ENCODE measurements at places on chromosomes 1 and 21. TPM values are rescaled to one million over a fixed set of nuclear protein-coding genes. Genes with fewer than 3 reads are reported as not detected.
A peak's percentile ranks its signal among the peaks of the same experiment; 100 is the strongest.

The LCE1C gene
- not detected for total RNA-seq

- peaks cover 7% of the 10 kb centered on the region for H3K27me3 ChIP-seq
- no peaks in the 10 kb centered on the region for H3K36me3 ChIP-seq
- H3K4me1 ChIP-seq: no peaks in the 10 kb centered on the region
Measured at GRCh38 chr1:86429122-86429725, 5.3 kb downstream of the CLCA2 start.

The SPSB1 gene
- 15.6 TPM for total RNA-seq

- DNase-seq: no peak
- H3K4me1 ChIP-seq: peaks cover 12% of the 10 kb centered on the region
- no peaks in the 10 kb centered on the region for H3K27me3 ChIP-seq
- no peak overlapping the region for H3K4me3 ChIP-seq
- no peaks in the 10 kb centered on the region for H3K36me3 ChIP-seq
- no peak overlapping the region for H3K27ac ChIP-seq
Measured at GRCh38 chr1:67133177-67133576, 1.6 kb downstream of the C1orf141 start.

- no peaks in the 10 kb centered on the region for H3K27me3 ChIP-seq
- peaks cover 47% of the 10 kb centered on the region for H3K4me1 ChIP-seq
- peak overlapping the region; percentile 28 for H3K27ac ChIP-seq
- H3K36me3 ChIP-seq: peaks cover 10% of the 10 kb centered on the region
- DNase-seq: peak; percentile 76
Measured at GRCh38 chr1:228101994-228102790, 933 bp downstream of the C1orf35 start.

DNA sequence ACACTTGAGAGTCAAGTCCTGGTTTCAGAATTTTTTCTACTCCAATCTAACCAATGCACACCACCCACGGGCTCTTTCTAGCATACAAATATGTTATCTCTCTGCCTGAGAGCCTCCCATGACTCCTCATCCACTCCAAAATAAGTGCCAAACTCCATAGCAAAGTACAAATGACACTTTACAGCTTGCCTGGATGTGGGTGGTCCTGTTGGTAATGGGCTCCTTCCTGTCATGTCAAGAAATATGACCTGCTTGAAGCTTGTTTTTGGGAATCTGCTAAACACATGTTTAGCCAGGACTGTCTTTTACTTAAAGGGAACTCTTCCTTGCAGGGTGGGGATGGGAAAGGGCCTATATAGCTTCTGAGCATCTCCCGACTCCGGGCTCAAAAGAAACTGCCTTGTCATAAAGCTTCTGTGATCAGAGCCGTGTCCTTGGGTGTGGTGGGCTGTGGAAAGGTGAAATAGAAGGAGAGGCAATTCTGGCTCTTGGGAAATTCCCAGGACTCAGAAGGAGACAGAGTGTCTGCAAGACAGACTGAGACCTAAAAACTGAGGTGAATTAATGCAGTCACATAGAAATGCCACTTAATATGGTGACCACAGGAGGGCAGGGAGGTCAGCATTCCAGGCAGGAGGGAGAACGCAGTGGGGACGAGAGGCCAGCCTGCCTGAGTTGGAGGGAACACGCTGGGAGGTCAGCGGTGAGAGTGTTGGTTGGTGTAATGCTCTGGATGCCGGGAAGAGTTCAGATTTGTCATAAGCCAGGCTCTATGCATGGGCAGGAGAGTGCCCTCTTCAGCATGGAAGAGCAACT lies 6.1 kb upstream of the IGFN1 start:
- no peak overlapping the region for H3K4me3 ChIP-seq
- peaks cover 68% of the 10 kb centered on the region for H3K27me3 ChIP-seq
- H3K36me3 ChIP-seq: no peaks in the 10 kb centered on the region
- no peak overlapping the region for H3K27ac ChIP-seq
- no peak for DNase-seq
- no peaks in the 10 kb centered on the region for H3K4me1 ChIP-seq

DNA sequence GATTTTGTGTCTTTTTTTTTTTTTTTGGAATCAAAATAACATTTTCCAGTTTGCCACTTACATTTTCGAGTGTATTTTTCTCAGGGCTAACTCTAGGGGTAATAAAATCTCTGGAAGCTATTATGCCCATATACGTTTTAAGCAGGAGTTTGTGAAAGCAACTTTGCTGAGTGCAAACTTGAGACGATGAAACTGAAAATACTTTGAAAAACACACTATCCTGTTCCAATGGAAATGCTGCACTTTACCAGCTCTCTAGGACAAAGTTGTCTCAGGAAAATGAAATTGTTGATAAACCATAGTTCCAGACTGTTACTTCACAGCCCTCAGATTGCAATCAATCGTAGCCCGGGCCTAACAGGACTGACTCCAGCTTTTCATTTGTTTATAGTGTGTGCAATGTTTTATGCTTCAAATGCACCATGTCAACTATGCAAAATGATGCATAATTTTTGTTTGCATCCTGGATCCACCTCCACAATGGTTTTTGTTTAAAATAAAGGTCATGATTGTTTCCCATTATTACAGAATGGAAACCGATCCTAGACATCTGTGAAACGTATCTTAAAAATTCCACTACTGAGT lies 220.6 kb upstream of the PKN2 start:
- H3K4me1 ChIP-seq: no peaks in the 10 kb centered on the region
- no peaks in the 10 kb centered on the region for H3K36me3 ChIP-seq
- H3K27ac ChIP-seq: no peak overlapping the region

DNA sequence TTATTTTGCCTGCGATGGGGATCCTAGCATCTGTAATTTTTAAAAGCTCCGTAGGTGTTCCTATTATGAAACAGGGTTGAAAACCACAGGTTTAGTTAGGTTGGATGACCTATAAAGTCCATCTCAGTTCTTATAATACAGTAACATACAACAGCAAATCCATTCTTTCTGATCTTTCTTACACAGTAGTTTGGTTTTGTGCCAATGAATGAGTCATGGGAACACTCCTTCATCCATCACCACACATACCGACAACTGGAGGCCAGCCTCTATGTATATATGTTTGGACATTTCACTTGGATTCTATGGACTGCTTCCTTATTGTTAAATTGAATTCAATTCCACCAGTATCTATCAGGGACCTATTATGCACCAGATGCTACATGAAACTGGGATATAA lies 118.4 kb upstream of the L1TD1 start:
- H3K4me1 ChIP-seq: no peaks in the 10 kb centered on the region
- no peak overlapping the region for H3K27ac ChIP-seq

The MTARC2 gene
- not detected for total RNA-seq

The UQCRHL gene
- 2.9 TPM for total RNA-seq

DNA sequence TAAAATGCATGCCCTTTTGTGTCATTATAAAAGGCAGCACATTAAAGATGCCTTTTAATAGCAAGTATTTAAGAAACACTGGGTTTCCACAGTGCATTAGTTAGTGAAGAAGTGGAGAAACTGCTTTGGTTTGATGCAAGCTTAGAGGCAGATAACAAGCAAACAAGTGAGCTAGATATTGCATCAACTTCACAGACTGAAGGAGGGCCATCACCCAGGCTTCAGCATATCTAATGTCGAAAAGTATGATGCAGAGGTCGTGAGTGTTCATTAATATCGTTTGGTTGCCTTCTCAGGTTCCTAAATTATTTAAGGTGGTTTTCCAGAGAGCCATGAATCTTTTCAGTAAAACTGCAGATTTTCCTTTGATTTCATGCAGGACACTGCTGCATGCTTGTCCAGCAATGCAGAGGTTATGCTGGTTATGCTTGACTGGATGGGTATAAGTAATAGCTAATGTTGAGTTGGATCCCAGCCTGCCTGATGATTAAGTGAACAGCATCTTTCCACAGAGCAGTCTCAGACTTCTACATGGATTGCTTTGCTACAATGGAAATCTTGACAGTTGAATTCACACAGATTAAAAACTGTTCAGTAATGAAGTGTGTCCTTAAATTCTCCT lies 69.7 kb upstream of the IPO9 start:
- H3K36me3 ChIP-seq: no peaks in the 10 kb centered on the region
- H3K4me3 ChIP-seq: no peak overlapping the region
- no peak overlapping the region for H3K27ac ChIP-seq
- H3K4me1 ChIP-seq: peaks cover 4% of the 10 kb centered on the region
- no peak for DNase-seq

GRCh38 chr1:245614476-245614875 lies 459.7 kb downstream of the KIF26B start:
- H3K4me3 ChIP-seq: no peak overlapping the region
- no peaks in the 10 kb centered on the region for H3K36me3 ChIP-seq
- H3K27me3 ChIP-seq: peaks cover 4% of the 10 kb centered on the region
- H3K27ac ChIP-seq: no peak overlapping the region
- no peak for DNase-seq

The FOXD3 gene
- total RNA-seq: not detected

The SPATA17 gene
- not detected for total RNA-seq

DNA sequence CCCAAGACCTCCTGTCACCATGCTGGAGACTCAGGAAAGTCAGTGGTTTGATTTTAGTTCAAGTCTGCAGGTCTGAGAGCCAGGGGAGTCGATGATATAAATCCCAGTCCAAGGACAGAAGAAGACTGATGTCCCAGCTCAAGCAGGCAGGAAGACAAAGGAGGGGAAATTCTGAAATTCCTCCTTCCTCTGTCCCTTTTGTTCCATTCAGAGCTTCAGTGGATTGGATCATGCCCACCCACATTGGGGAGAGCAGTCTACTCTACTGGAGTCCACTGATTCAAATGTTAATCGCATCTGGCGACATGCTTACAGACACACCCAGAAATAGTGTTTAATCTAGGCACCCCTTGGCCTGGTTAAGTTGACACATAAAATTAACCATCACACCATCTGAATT lies 7.2 kb upstream of the ADAMTS1 start:
- H3K27me3 ChIP-seq: peaks cover 17% of the 10 kb centered on the region
- no peaks in the 10 kb centered on the region for H3K4me1 ChIP-seq
- DNase-seq: no peak
- no peaks in the 10 kb centered on the region for H3K36me3 ChIP-seq

The OR6K3 gene
- total RNA-seq: not detected

GRCh38 chr1:222370913-222371675 lies 176.8 kb downstream of the HHIPL2 start:
- no peak for DNase-seq
- H3K27ac ChIP-seq: no peak overlapping the region
- no peaks in the 10 kb centered on the region for H3K4me1 ChIP-seq
- H3K4me3 ChIP-seq: no peak overlapping the region
- no peaks in the 10 kb centered on the region for H3K36me3 ChIP-seq

GRCh38 chr1:154186177-154186576 lies 5.7 kb downstream of the TPM3 start:
- DNase-seq: peak; percentile 79
- H3K4me1 ChIP-seq: peaks cover 24% of the 10 kb centered on the region
- H3K4me3 ChIP-seq: no peak overlapping the region

- DNase-seq: no peak
- H3K27me3 ChIP-seq: peaks cover under 1% of the 10 kb centered on the region
Measured at GRCh38 chr21:33872881-33873515, 42.6 kb downstream of the ATP5PO start.

DNA sequence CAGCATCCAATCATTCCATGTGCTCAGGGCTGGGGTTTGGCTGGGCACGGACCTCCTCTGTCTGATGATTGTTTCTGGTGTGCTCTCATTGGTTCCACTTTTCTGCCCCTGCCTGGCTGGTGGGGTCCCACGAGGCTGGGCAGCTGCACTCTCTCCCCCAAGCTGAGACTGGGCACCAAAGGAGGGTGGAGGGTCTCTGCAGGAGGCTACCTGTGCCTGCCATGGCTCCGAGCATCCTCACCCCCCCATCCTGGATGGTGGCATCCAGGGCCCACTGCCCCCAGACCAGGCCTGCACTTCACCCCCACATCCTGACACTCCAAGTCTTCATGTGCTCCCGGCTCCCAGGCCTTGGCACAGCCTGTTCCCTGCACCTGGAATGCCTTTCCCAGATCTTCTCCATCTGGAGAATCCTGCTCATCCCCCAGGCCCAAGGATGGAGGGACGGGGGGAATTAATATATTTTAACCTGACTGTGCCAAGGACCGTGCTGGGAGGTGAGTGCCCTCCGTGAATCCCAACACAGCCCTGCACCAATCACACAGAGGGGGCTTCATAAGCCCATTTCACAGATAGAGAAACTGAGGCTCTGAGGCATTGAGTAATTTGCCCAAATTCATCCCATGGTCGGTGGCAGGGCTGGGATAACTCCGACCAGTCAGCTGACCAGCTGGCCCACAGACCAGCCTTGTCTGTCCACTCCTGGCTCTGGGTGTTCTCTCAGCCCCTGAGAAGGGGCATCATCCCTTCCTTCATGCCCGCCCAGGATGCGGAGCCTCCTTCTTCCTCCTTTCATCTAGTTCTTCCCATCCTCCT lies 403.4 kb downstream of the MATN1 start:
- DNase-seq: no peak
- H3K4me1 ChIP-seq: no peaks in the 10 kb centered on the region

DNA sequence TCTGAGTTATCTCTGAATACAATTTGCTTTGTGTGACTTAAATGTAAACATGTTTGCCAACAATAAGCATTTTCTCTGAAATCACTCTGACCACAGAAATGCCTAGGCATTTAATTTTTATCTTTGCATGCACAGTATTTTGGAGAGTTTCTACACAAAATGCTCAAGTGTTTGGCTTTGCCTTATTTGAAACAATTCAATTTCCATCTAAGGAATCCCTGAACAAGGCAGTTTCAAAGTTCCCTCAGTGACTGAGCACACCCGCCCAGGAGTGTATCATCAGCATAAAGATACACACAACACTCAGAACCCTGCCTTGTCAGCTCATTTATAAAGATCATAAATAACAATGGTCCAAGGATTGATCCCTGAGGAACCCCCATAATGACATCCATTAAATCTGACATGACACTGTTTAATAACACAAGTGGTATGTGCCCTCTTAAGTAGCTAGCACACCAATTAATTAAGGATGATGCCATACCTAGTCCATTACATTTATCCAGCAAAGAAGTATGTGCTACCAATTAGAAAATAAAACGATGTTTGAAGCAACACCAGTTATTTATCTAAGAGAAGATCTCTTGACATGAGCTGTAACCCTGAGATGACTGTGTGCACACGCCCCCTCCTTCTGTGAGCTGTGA lies 585.8 kb downstream of the ADGRL2 start:
- no peak overlapping the region for H3K4me3 ChIP-seq
- peaks cover 8% of the 10 kb centered on the region for H3K27me3 ChIP-seq
- no peaks in the 10 kb centered on the region for H3K4me1 ChIP-seq
- DNase-seq: no peak
- H3K27ac ChIP-seq: no peak overlapping the region

DNA sequence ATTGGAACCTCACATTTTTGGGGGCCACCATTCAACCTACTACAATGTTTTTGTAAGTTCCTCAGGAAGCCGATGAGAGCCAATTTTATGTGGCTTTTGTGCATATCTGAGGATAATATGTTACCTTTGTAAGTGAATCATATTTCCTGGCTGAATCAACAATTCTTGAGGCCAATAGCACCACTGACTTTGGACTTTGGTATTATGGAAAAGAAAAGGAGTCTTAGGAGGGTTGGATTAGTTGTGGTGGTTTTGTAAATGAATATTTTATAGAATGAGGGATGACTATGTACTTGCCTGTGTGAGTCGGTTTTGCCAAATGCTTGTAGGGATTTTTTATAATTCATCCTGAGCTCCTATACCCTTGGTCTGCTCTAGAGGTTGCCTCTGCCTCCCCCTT lies 181.5 kb upstream of the HMGB4 start:
- no peak overlapping the region for H3K4me3 ChIP-seq
- H3K36me3 ChIP-seq: no peaks in the 10 kb centered on the region
- peaks cover 33% of the 10 kb centered on the region for H3K27me3 ChIP-seq
- DNase-seq: no peak
- no peak overlapping the region for H3K27ac ChIP-seq
